ENCODE measurements at places on chromosomes 6 and 20.

- peak; percentile 11 for DNase-seq
Measured at GRCh38 chr6:29705389-29706231, 17.6 kb upstream of the HLA-F start.

GRCh38 chr6:7535498-7535897, 6.0 kb upstream of the DSP start:
- peak; percentile 41 for DNase-seq

DNA sequence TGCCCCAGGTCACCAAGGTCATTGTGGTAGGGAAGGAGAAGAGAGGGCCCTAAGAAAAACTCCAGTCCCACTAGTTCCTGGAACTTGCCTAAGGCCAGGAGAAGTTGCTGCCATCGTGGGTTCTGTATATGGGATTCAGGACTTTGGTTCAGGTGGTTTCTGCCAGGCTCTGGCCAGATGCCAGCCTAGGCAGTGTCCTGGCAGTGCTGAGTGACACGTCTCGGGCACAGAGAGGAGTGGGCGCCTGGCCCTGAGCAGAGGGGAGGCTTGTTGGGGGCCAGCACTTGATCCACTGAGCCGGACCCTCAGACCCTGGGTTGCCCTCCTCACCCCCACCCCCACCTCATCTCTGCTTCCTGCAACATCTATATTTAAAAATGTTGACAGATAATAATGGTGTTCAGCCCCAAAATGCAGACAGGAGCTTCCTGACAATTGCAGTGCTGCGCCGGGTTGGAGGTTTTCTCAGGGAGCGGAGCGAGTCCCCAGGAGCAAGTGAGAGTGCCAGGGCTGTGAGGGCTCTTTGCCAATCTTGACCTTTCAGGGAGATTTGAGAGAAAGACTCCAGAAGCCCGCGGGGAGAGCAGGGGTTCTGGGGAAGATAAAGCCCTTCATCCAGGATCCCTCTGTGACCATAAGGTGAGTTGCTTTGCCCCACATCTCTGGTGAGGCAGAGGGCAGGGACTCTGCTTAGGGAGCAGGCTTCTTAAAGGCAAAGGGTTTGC, 71.9 kb downstream of the PHACTR3 start:
- DNase-seq = no peak

- no peak for DNase-seq
Measured at GRCh38 chr6:149854532-149854931, 9.6 kb downstream of the LRP11 start.

DNA sequence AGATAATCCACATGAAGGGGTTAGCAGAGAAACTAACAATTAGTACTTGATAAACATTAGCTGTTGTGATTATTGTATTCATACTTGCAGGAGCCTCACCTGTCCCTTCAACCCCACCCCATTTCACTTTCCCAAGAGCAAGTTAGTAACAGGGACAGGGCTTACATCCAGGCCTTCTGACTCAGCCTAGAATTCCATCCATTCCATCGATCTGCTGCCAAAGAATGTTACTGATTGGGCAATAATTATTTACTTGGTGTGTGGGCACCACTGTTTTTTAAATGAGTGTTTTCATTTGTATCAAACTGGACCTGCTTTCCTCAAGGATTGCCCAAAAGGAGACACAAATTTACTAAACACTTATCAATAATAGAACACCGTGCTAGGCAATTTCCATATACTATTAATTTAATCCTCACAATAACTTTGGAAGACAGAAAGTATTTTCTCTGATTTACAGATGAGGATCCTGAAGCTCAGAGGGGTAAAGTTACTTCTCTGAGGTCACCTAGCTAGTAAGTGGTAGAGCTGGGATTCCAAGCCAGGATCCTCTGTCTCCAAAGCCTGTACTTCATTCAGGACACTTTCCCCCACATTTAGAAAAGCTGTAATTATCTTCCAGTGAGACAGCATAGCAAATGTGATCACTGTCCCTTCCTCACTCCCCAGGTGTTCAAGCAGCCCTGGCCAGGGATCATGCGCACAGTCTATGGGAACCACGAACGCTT, 32.8 kb downstream of the GSS start:
- DNase-seq = peak; percentile 76

DNA sequence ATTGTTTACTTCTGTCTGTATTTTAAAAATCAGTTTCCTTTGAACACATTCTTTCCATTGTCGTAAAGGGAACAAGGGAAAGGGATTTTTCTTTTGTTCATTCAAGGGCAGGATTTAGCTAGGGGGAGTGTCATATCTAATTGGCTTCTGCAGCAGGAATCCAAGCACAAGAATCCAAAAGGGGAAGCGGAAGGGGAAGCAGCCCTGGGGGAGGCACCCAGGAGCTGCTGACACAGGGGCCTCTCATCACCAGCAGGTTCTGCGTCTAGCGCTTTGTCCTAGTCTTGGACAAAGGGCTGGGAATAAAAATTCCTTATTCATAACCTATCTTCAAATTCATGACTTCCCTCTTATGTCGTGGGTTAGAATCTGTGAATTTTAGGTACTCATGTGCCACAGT, 13.7 kb downstream of the RIPK1 start:
- no peak for DNase-seq

GRCh38 chr6:44712353-44713111, 325.0 kb downstream of the CDC5L start:
- DNase-seq = no peak

- no peak for DNase-seq
Measured at GRCh38 chr6:31901415-31901952, 402 bp downstream of the ZBTB12 start.

DNA sequence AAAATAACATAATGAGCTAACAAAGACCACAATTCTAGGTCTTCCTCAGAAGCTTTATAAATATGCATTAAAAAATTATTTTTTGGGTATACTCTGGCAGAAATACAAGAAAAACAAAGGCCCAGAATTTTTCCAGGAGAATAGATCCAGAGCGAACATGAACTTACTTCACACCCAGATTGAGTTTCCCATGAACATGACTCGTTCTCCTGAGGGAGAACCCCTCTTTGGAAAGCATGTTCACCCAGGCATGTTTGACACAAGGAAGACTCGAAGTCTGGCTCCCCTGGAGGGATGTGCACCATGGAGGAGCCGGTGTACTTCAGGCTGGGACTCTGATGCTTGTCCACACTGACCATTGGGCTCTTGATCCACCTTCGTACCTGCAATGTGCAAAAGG, 56.1 kb downstream of the SGK1 start:
- no peak for DNase-seq

DNA sequence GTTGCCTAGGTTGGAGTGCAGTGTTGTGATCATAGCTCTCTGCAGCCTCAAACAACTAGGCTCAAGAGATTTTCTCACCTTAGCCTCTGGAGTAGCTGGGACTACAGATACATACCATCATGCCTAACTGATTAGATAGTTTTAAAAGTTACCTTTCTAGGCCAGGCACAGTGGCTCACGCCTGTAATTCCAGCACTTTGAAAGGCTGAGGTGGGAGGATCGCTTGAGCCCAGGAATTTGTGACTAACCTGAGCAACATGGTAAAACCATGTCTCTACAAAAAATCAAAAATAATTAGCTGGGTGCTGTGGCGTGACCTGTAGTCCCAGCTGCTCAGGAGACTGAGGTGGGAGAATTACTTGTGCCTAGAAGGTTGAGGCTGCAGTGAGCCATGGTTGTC, 41.2 kb downstream of the SLC17A5 start:
- DNase-seq = no peak

GRCh38 chr6:81608776-81609175, 143.7 kb downstream of the TENT5A start:
- DNase-seq = no peak

GRCh38 chr6:101912311-101912710, 518.8 kb downstream of the GRIK2 start:
- no peak for DNase-seq

DNA sequence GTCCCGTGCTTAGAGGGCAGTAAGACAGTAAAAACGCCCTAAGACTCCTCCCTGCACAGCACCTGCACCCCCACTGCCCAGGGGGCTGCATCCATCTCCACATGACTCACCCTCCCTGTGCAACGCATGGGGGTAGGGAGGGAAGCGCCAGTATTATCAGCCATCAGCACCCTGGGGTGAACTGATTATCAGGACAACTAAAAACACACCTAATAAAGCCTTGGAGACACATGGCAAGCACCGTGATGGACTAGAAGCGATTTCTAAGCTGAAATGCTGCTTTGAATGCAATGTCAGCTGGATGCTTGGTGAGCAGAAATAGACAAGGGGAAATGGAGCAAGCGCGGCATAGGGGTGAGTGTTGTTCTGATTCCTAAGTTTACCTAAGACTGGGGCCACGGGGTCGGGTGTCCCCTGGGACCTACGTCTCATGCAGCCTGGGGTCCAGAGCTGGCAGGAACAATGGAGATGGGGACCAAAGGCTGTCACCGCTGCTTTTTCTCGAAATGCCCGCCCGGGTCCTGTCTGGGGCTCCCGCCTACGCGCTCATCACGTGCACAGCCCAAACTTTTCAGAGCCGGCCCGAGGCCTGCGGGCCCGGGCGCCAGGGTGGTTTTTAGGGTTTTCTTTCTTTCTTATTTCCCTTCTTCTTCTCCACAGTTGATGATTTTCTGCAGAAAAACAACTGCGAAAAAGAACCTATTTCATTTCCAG, 702 bp upstream of the TNFAIP3 start:
- no peak for DNase-seq

GRCh38 chr6:98871057-98871456, 36.7 kb downstream of the POU3F2 start:
- peak; percentile 81 for DNase-seq

GRCh38 chr6:12289365-12289919, 719 bp upstream of the EDN1 start:
- no peak for DNase-seq

- DNase-seq = no peak
Measured at GRCh38 chr6:80976336-80976735, 776.1 kb downstream of the TENT5A start.

DNA sequence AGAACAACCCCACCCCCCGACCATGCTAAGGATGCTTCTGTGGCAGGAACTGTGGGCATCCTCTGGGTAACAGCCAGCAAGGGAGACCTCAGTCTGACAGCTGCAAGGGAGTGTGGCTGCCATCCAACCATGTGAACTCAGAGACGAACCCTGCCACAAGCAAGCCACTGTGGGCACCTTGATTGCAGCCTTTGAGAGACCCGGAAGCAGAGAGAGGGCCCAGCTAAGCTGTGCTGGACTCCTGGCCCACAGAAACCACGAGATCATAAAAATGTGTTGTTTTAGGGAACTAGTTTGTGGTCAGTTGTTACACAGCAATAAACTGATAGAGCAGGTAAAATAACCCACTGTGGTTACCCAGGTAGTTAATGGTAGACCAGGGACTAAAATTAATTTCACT, 414.6 kb downstream of the CDH26 start:
- DNase-seq = no peak

DNA sequence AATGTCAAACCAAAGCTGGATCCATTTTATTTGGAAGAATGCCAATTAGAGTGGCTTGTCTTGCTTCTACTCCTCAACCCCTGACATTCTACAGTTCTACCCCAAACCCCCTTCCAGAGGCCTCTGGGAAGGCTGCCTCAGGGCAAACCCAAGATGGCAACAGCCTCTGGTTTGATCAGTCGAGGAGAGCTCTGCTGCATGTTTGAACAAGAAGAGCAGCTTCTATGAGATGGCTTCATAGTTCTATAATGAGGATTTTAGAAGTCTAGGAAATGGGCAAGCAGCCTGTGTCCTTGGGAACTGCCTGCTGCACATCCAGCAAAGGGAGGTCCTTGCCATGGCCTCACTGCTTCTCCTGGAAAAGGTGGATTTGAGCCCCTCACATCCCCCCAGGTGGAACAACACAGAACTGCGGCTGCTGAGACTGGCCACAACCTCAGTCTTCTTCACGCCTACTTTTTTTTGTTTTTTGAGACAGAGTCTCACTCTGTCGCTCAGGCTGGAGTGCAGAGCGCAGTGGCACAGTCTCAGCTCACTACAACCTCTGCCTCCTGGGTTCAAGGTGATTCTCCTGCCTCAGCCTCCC, 37.9 kb downstream of the ZC3H12D start:
- DNase-seq = no peak

- DNase-seq = peak; percentile 7
Measured at GRCh38 chr6:45148278-45148677, 179.9 kb upstream of the RUNX2 start.

GRCh38 chr20:8639112-8639778, 429.6 kb upstream of the PLCB4 start:
- no peak for DNase-seq

GRCh38 chr6:142839686-142840040, 105.3 kb downstream of the HIVEP2 start:
- DNase-seq = no peak

- no peak for DNase-seq
Measured at GRCh38 chr6:97288188-97288587, 5.2 kb upstream of the MMS22L start.

- no peak for DNase-seq
Measured at GRCh38 chr20:54525916-54526590, 50.7 kb downstream of the DOK5 start.

DNA sequence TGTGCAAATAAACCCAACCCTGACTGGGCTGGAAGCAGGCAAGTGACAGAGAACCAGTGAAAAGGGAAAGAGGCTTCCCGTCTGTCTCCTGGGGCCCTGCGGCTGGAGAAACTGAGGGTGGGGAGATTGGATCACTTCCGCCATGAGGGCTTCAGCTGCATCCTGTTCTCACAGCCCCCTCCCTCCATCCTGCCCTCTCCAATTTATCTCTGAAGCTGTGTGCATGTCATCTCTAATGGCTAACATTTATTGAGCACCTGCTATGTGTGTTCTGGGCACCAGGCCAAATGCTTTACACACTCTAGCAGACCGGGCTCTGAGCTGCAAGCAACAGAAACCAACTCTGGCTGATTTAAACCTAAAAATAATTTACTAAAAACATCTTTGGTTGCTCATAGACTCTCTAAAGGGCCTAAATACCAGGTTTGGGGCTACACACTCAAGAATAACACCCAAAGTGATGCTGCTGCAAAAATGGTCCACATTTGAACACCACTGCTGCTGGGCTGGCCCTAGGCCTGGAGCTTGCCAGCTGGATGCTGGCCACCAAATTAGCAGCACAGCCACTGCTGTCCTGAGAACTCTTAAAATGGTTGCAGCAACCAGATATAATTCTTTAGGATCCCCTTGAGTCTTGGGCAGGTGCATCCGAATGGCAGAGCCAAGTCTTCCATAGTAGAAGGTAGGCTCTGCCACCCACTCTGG, 123.6 kb upstream of the LRFN2 start:
- no peak for DNase-seq

DNA sequence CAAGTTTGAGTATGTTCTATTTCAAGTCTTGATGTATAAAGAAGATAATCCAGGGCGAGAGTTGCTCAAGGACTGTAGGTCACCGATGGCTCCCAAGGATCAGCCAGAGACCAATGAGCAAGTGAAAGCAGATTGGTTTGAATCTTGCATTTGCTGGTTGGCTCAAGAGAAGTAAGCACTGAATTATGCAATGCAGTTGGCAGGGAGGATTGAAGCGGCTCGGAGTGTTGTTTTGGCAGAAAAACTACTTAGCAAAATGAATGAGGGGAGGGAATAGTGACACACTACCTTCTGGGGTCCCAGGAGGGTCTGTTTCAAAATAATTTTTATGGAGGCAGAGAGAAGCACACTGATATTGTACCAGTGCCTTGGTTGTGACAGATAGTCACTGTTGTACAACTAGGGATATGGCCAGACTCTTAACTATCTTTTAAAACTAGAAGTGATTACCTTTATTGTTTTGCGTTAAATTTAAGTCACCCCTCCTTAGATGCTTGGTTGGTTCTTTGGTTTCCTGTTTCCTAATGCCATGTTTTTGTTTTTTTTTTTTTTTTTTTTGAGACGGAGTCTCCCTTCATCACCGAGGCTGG, 15.7 kb downstream of the SASH1 start:
- peak; percentile 52 for DNase-seq

GRCh38 chr6:16804546-16805242, 43.4 kb upstream of the ATXN1 start:
- DNase-seq = no peak

GRCh38 chr6:89392823-89393222, 19.2 kb downstream of the RRAGD start:
- DNase-seq = no peak
